Left kidney (tissue), 8 donors: ENCODE measurements at places on chromosomes 16 and 17. TPM values are rescaled to one million over a fixed set of nuclear protein-coding genes. Genes with fewer than 3 reads are reported as not detected.

The TEKT1 gene
- 0.62 TPM for polyA plus RNA-seq

The RHOT2 gene
- 70.8 TPM for polyA plus RNA-seq

The RPL23 gene
- 2,231 TPM for polyA plus RNA-seq

The CNTNAP4 gene
- 0.48 TPM for polyA plus RNA-seq

The SHPK gene
- 18.7 TPM for polyA plus RNA-seq

The CDH5 gene
- polyA plus RNA-seq, result 53.1 TPM

The KRTAP1-1 gene
- not detected for polyA plus RNA-seq

The DDX5 gene
- 945 TPM for polyA plus RNA-seq

The WDR90 gene
- 42.2 TPM for polyA plus RNA-seq

The BTBD17 gene
- 0.13 TPM for polyA plus RNA-seq

The LGALS9 gene
- polyA plus RNA-seq, result 14.9 TPM

The WNK4 gene
- 10.1 TPM for polyA plus RNA-seq

The TMC5 gene
- 0.37 TPM for polyA plus RNA-seq

The NLK gene
- polyA plus RNA-seq, result 55.4 TPM

The DUS2 gene
- 15.7 TPM for polyA plus RNA-seq

The ABCA10 gene
- 3.9 TPM for polyA plus RNA-seq

The PLK1 gene
- polyA plus RNA-seq, result 38.8 TPM
